ENCODE measurements at places on chromosomes 6 and 20.

- DNase-seq, result no peak
Observed at GRCh38 chr6:4344317-4344899, 209.0 kb upstream of the ECI2 start.

DNA sequence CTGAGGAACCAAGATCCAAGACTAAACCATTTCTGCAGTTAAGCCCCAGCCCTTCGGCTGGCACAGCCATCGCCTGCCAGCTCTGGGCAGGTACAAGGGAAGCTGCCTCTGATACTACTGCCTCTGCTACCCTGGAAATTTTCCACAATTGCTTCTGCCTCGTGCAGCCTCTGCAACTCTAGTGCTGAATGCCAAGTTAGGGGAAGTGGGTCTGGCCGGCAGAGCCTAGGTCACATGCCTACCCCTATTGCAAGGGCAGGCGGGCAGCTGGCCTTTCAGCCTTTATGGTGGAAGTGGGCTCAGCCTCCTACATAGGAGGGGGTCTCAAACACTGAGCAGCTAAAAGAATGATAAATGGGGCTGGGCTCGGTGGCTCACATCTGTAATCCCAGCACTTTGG is 44.5 kb upstream of the TULP1 start:
- no peak for DNase-seq

DNA sequence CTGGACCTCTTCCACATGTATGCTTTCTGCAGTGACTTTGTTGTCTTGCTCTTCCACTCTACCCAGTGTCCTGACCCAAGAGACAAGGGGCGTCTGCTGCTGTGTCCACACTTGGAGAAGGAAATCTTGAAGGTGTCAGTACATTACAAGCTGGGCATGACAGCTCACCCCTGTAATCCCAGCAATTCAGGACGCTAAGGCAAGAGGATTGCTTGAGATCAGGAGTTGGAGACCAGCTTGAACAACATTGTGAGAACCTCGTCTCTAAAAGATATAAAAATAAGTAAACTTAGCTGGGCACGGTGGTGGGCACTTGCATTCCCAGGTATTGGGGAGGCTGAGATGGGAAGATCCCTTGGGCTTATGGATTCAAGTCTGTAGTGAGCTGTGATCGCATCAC is 5.8 kb upstream of the HLA-B start:
- DNase-seq, result no peak

DNA sequence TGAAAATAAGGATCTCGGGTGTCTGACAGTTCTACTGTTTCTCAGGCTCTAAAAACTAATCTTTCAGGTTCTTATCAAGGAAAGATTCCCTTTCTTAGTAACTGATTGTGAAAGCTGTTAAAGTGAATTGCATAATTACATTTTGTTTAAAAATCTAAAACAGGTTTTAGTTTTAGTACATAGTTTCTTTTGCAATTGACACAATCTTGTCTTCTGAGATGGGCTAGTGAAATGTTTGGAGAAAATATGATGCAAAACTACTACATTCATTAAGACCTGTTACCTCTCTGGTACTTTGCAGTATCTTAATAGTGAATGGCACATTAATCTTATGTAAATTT is 298.4 kb downstream of the UTRN start:
- DNase-seq, result no peak

GRCh38 chr6:44545224-44545623 is 157.7 kb downstream of the CDC5L start:
- DNase-seq, result no peak

Measured in activated effector memory CD4-positive, alpha-beta T cell treated with anti-CD3 and anti-CD28 coated beads, Interleukin-2, amount 50 U/mL, for 16 hours (primary cell).